Hippocampal formation (tissue), 2 donors: ENCODE measurements at places on chromosomes 4 and X.
A peak's percentile ranks its signal among the peaks of the same experiment; 100 is the strongest.

DNA sequence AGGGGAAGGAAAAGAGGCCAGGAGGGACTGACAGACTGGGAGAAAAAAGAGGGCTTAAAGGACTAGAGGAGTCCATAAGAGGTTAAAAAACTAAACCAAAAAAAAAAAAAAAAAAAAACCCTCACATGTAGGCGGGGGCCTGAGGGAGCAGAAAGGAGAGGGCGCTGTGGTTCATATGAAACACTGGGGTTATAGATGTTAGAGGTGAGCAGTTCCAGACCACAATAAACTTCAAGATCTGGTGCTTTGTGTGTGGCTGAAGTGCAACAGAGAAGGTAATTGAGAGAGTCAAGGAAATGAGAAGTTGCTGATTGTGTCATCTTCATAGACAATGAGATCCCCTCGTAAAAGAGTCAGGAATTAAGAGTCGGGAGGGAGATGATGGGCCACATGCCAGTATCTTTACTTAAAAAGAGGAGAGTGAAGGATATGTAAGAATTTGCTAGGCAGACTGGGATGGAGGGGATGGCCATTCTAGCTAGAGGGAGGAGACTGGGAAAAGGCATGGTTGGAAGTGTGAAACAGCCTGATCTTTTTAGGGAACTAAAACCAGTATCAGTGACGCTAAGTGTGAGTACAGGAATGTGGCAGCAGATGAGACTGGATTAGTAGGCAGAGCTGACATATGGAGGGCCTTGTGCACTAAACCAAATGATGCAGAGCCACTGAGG lies 18.4 kb upstream of the OGT start:
- DNase-seq: no peak

DNA sequence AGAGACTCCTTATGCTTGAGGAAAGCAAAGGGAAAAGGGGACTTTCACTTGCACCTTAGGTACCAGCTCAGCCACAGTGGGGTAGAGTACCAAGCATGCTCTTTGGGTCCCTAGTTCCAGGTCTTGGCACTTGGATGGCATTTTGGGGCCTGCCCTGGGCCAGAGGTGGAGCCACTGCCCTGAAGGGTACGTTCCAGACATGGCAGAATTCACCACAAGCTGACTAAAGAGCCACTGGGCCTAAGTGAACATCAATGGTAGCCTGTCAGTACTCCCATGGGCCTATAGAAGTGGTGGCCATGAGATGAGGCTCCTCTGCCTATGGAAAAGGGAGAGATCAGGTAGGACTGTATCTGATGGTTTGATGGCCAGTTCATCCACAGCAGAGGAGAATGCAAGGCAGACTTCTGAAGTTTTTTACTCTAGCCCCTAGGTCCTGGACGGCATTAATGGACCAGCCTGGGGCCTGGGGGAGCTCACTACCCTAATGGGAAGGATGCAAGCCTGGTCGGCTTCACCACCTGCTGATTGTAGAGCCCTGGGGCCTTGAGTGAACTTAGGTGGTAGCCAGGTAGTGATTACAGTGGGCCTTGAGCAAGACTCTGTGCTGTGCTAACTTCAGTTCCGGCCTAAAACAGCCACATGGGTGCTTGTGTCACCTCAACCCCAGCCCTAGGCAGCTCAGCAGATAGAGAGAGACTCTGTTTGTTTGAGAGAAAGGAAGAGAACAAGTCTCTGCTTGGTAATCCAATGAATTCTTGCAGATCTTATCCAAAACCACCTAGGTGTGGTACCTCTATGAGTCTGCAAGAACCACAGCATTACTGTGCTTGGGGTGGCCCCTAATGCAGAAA lies 19.8 kb upstream of the HSFX4 start:
- no peak for DNase-seq

DNA sequence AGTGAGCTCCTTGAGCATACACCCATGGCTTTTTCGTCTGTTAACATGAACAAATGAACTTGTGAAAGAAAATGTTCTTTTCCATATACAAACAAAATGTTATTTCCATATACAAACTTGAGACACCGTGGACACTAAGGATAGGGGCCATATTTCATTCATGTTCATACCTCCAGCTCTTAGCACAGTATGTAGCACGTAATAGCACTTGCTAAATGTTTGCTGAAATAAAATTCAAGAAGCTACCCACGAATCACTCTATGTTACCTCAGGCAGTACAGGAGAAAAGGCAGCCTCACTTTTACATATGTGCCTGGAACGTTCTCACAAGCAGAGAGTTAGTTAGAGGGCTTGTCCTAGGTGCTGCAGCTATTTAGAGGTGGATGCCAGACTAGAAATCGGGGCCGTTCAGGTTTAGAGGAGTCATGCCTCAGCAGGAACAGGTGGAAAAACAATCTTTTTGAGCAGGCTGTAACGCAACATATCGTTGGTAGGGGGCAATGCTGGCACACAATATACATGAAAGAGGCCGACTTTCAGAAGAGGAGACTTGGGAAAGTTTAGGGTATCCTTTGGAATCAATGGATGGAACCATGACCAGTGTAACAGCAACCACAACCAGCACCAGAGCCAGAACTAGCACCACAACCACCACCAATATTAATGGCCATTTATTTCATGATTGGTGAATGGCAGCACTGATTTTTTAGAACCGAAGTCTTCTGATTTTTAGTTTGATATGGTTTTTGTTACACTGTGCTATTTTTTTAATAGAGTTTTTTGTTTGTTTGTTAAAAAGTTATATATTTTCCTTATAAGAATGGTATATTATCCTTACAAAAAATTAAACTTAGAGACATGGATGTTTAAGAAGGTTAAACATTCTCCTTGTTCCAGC lies 14.8 kb upstream of the PAQR3 start:
- DNase-seq: peak; percentile 1

DNA sequence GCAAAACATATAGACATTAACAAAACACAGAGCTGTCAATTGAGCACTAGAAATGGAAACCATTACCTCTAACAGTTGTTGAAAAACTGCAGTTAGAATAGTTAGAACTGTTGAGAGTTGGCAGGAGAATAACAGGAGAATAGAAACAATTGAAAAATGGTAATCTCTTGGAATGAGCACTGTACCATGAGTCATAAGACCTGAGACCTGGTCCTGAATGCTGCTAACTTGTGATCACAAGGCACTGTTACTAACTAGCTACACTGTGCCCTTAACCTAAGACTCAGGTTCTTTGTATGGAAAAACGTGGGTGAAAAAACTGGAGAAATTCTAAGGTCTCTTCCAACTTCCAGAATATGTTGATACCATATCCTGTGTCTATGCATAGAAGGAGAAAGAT lies 29.3 kb downstream of the FAM114A1 start:
- no peak for DNase-seq

GRCh38 chrX:32016195-32016594 lies 944.4 kb upstream of the FTHL17 start:
- no peak for DNase-seq

- DNase-seq: peak; percentile 78
Measured at GRCh38 chr4:54784161-54784671, 126.5 kb downstream of the KIT start.

GRCh38 chr4:113409181-113409580 lies 352.4 kb downstream of the CAMK2D start:
- DNase-seq: no peak

GRCh38 chr4:142242156-142242555 lies 603.9 kb downstream of the INPP4B start:
- no peak for DNase-seq

- peak; percentile 65 for DNase-seq
Measured at GRCh38 chr4:159269956-159270355, 167.1 kb downstream of the RAPGEF2 start.

GRCh38 chr4:171473155-171473554 lies 340.0 kb upstream of the GALNTL6 start:
- DNase-seq: no peak

DNA sequence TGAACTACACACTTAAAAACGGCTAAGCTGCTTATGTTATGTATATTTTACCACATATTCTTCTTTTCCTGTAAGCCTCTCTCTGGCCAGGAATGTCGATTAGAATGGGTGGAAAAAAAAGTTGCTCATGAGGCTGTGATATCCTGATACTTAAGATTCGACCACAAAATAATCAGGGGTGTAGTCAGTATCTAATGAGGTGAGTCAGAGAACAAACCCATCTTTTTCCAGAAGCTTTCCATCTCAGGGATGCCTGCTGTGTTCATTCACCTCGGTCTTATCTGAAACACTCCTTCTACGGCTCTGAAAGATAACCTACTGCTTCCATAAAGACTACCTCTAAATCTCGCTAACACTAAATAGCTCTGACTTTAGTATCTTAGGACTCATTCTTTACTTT lies 142.7 kb upstream of the MAP3K15 start:
- DNase-seq: no peak

- DNase-seq: no peak
Measured at GRCh38 chr4:79164907-79165610, 160.8 kb downstream of the NAA11 start.

GRCh38 chr4:85222561-85222960 lies 252.4 kb upstream of the ARHGAP24 start:
- no peak for DNase-seq

- no peak for DNase-seq
Measured at GRCh38 chrX:4710618-4711433, 997.4 kb upstream of the PRKX start.
